ENCODE measurements at places on chromosomes 16 and 17.

- DNase-seq, result no peak
Measured at GRCh38 chr17:28125526-28126378, 83.3 kb downstream of the NLK start.

DNA sequence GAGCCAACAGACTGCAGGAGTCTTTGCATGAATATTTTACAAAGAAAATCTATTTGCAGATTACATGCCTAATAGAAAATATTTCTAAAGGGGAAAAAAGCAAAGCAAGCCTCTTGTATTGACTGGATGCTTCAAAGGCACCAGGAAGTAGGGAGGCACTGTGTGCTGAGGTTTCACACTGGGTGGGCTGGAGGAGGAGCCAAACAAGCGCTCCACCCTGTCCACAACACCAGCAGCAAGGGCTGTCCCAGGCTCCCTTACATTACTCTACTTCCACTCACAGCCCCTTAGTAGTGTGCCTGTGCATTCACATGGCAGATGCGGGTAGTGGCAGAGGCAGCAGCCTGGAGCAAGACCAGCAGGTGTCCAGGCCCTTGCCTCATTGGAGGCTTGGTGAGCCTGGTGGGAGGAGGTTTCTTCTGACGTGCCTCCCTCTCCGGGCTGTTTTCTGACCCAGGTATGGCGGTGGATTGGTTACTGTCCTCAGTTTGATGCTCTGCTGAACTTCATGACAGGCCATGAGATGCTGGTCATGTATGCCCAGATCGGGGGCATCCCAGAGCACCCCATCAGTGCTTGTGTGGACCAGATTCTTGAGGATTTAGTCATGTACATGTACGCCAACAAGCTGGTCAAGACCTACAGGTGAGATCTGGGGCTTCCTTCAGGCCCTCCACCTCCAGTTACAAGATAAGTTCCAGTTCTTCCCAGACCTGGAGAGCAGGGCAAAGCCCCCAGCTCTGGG, 7.0 kb upstream of the CCNF start:
- no peak for DNase-seq

DNA sequence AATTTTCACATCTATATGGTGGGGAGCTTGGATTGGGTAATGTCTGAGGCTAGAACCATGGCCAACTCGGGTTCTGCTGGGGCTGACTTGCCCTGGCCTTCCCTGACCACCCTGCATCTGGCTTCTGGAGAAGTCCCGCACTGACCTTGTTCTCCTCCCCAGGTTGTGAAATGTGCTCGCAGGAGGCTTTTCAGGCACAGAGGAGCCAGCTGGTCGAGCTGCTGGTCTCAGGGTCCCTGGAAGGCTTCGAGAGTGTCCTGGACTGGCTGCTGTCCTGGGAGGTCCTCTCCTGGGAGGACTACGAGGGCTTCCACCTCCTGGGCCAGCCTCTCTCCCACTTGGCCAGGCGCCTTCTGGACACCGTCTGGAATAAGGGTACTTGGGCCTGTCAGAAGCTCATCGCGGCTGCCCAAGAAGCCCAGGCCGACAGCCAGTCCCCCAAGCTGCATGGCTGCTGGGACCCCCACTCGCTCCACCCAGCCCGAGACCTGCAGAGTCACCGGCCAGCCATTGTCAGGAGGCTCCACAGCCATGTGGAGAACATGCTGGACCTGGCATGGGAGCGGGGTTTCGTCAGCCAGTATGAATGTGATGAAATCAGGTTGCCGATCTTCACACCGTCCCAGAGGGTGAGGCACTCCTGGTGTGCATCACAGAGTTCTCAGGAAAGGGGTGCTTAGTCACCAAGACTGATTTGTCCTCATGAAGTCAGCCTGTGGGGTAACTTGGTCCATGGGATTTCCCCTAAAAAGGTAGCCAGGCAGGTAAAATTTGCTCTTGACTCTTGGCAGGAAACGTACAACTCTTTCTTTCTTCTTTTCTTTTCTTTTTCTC, 6.1 kb downstream of the NOD2 start:
- no peak for DNase-seq

- no peak for DNase-seq
Measured at GRCh38 chr17:33686171-33686570, 393.1 kb upstream of the ASIC2 start.

- DNase-seq, result no peak
Measured at GRCh38 chr16:66144641-66145040, 221.8 kb upstream of the CDH5 start.

- DNase-seq, result no peak
Measured at GRCh38 chr17:66541461-66542128, 239.2 kb downstream of the PRKCA start.

GRCh38 chr17:71976011-71976649, 144.7 kb upstream of the SOX9 start:
- no peak for DNase-seq

DNA sequence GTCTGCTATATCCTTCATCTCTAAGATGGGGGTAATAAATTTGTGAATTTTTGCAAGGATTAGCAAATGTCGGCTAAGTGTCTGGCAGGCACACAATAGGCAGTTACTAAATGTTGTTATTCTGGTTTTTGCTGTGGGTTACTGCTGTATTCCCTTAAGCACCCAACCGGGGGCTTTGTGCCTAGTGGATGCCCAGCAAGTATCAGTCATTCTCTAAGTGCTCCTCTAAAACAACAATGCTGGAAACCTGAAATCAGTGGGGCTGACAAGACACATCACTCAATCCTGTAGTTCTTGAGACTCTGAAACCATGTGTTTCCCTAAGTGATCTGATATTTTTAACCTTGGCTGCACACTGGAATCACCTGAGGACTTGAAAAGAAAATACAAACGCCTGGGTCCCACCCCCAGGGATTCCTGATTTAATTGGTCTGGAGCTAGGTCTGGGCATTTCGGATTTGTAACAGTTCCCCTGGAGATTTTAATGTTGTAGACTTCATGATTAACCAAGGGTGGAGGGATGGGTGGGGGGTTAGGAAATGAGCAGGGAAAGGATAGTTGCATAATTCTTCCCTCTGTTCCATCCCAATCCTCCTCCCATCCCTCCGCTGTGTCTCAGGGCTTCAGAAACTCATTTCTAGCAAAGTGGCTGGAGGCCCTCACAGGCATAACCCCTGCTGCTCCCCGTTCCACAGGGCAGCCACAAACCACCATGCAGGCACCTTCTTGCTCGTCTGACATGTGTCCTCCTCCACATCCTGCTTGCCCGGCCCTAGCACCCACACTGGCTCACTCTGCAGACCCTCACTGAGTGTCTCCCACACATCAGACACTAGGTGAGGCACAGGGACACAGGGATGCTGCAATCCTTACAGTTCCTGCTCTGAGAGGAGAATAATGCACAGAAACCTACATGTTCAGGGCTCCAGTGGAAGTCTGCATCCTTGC, 61.7 kb upstream of the LYRM9 start:
- no peak for DNase-seq

DNA sequence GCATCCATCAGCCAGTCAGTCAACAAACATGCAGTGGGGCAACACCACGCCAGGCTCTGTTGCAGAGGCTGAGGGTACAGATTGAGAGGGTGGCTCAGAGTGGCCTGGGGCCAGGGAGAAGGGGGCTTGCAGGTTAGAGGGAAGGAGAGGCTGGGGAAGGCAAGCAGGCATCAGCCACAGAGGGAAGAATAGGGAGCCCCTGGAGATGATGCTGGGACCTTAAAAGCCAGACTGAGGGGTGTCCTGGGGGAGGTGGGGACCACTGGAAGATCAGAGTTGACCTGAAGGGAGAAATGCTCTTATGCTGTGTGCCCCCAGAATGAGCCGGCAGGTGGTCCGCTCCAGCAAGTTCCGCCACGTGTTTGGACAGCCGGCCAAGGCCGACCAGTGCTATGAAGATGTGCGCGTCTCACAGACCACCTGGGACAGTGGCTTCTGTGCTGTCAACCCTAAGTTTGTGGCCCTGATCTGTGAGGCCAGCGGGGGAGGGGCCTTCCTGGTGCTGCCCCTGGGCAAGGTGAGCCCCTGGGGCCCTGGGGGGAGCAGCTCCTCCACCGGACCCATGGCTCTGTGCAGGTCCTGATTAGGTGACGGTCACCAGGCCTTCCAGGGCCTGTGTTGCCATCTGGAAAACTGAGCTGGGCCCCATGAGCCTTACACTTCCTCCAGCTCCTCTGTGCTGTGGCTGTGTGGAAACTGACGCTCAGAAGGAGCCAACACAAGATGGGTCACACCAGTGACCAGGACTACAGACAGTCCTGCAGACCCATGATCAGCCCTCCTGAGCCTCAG, 1.7 kb downstream of the CORO1A start:
- no peak for DNase-seq

- DNase-seq, result no peak
Measured at GRCh38 chr17:80805032-80805751, 186.4 kb upstream of the CHMP6 start.

- no peak for DNase-seq
Measured at GRCh38 chr16:24771779-24772157, 42.3 kb downstream of the TNRC6A start.

DNA sequence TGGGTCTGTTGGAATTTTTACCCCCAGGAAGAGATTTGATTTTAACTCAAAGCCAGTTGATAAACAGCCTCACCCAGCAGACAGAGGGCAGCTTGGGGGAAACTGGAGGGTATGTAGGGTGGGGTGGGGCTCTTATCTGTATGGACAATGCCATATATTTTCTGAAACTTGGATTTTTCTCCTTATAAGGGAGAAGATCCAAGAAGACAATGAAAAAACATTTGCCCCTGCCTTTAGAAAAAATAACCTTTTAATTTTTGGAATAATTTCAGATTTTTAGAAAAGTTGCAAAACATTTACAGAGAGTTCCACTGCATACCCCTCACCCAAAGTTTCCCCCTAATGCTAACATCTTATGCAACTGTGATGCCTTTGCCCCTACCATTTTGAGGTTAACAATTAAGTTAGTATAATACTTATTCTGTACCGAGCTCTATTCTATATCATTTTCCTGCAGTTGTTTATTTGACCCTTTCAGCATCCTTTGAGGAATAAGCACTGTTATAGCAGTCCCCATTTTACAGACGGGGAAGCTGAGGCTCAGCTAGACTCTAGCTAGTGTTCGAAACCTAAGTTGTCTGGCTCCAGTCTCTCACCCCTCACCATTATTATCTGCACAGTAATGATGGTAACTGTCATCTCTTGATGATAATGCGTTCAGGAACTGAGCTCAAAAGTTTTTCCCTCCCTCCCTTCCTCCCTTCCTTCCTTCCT, 66.4 kb downstream of the PRKCB start:
- no peak for DNase-seq

- no peak for DNase-seq
Measured at GRCh38 chr16:69662901-69663300, 63.5 kb downstream of the NQO1 start.

DNA sequence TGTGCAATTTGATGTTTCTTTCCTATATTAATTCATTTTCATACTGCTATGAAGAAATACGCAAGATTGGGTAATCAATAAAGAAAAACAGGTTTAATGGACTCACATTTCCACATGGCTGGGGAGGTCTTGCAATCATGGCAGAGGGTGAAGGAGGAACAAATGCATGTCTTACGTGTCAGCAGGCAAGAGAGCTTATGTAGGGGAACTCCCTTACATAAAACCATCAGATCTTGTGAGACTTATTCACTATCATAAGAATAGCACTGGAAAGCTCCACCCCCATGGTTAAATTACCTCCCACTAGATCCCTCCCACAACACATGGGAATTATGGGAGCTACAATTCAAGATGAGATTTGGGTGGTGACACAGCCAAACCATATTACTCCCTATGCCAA, 418.9 kb upstream of the MAF start:
- DNase-seq, result no peak

- no peak for DNase-seq
Measured at GRCh38 chr16:67258161-67258835, 9.5 kb downstream of the SLC9A5 start.

- no peak for DNase-seq
Measured at GRCh38 chr16:1559446-1559975, 26.0 kb downstream of the TMEM204 start.

DNA sequence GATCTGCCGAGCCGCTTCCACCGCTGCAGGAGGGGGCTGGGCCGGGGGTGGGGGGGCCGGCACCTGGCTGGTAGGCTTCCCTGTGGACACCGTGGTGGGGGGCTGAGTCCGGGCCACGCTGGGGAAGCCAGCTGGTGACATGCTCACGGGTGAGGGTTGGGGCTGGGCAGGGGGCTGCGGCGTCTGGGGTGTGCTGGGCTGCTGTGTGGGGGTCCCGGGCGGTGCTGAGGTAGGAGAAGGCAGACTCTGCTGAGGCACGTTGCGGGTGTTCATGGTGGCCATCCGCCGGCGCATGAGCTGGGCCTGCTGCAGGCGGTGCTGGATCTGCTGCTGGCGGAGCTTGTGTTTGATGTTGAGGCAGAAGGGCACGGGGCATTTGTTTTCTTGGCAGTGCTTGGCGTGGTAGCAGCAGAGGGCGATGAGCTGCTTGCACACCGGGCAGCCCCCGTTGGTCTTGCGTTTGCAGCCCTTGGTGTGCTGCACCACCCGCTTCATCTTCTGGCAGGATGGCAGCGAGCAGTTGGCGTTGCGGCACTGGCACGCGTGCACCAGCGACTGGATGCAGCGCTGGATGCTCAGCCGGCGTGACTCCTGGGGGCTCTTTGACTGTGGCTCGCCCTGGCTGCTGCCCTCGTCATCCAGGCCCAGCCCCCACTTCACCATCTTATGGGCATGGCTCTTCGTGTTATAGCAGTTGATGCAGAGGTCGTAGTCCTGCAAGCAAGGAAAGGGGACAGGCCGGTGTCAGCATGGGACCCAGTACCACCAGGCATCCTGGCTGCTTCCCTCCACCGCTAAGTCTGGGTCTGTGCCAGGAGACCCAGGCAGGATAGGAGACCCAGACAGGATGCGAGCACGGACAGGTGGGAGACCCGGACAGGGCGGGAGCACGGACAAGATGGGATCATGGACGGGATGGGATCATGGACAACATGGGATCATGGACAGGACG, 12.1 kb upstream of the TRAP1 start:
- no peak for DNase-seq

DNA sequence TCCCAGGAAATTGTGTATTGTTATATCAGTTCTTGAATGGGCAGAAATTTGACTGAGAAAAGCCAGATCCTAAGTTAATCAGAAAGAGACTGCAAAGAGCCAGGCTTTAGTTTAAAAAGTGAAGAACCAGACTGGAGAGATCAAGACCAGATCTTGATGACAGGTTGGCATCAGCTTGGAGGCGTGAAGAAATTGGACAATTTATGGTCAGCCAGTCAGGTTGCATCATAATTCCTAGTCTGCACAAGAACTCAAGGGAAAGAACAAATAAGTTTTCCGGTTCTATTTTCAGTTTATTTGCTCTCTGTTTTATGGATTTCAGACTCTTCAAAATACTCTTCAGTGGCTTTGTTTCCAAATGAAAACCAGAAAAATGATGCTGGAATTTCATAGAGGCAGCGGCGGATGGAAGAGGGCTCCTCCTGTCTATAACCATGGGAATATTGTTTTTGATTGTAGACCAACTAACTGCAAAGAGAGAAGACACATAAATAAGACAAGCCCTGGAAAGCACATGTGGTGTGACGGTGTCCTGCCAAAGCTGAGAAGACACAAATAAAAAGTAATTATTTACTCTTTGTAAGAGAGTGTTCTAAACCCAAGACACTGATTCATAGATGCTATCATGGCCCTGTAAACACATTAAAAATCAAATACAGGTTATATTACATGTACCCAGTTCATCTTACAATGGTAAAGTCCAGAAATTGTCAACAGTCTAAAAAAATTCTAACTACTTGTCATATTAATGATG, 91.7 kb downstream of the PCTP start:
- no peak for DNase-seq

Data from NT2/D1 (cell line).